ENCODE measurements at places on chromosomes 7 and 10.

- DNase-seq = no peak
Observed at GRCh38 chr10:7956508-7956907, 98.0 kb upstream of the GATA3 start.

DNA sequence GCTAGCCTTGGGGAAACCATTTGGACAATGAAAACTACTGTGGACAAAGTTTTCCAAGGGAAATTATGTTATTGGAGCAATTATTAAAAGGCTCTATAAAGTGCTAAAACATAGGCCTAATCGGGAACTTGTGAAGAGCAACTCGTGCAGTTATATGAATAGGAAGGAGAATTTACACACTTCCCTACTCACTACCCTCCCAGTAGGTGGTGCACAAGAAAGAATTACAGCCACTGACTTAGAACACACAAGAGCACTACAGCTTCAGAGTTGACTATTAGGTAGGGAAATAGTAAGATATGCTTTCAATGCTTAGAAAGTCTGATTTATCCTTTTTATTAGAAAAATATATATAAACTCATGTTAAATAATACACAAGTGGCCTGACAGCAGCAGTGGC, 47.2 kb downstream of the GSAP start:
- DNase-seq = no peak

DNA sequence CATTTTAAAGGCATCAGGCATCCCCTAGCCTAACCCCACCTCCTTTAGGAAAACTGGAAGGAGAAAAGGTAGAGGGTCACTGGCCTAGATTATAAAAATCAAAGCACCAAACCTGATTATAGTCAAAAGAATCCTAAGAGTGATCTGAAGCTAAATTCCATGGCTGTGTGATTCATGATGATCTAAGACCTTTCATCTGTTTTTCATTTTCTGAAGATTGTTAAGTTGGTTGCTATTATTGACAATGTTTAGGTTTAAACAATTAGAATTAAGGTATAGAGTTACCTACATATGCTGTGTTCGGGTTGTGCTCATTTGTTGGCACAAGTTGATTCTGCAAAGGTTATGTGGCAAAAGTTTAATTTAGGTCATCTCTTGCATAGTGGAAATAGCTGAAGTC, 148.7 kb downstream of the BICC1 start:
- no peak for DNase-seq

GRCh38 chr7:49127359-49127913, 203.1 kb downstream of the CDC14C start:
- no peak for DNase-seq

- DNase-seq = no peak
Observed at GRCh38 chr7:80244206-80244916, 109.7 kb downstream of the GNAI1 start.

DNA sequence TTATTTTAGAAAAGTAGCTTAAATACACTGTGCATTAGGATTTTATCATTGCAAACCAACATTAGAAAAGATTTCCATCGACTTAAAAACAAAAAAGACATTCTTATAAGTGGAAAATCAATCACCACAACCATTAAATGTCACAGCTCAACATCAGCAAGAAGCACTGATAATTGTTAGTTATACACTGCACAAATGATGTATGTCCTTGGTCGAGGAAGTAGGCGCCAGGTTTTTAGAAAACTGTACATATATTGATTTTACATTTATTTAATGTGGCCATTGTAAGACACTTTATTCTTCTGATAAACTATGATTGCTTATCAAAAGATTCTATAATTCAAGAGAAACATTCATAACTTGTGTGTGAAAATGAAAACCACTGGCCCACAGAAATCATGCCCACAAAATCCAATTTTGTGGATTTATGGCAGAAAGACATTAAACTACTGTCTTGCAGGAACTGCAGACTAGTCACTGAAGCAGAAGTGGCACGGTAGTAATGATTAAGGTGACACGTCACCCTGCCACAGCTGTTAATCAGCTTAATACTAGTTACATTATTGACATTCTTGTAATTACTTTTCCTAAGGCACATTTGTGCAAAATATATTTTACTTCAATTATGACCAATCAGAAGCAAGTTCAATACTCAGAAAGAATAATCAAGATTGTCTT, 79.4 kb downstream of the VPS41 start:
- DNase-seq = no peak

- no peak for DNase-seq
Observed at GRCh38 chr10:128912568-128913311, 554.3 kb upstream of the MGMT start.

DNA sequence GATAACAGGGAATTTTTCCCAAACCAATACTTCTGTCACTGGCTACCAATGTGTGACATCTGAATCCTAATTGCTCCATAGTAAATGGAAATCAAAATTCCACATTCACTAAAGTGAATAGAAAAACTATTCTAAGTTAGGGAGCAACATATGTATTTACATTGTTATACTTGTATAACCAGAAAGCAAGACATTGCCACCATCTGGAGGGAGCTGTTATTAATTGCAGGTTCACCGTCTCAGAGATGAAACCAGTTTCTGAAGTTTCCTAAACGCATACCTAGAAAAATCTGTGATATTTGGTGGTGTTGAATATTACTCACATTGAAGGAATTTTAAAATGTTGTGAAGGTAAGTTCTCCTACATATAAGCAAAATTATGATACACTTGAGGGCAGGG, 390.1 kb downstream of the NXPH1 start:
- DNase-seq = no peak

GRCh38 chr10:133274751-133275683, 1.7 kb downstream of the ADAM8 start:
- no peak for DNase-seq

DNA sequence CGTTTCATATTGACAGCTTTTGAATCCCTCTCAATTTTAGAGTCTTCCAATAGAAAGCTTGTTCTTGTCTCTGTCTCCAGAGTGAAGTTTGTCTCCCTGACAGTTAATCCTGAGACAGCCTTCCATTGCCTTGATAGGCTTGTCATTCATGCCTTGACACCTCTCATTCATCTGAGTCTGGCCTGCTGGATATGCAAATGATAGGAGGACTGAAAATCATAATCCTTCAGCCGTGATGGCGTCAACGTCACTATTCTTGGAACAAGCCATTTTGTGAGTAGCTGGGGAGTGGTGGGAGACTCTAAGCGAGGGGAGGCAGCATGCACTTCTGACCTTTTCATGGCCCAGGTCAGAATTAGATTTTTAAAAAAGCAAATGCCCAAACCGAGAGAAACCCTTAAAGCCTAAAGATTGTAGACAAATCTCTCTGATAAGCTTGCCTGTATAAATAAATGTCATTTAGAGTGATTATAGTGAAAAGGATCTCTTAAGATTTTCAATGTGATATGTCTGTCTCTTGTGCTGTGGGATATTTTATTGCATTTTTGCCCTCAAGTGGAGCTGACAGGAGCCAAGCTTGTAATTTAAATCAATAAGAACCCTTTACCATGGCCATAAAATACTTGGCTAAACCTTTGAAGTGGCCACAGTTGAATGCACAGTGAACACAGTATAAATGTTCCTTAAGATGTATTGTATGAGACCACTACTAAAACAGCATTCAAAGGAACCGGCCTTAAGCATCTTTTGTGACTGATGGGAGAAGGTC, 148.8 kb downstream of the SNX10 start:
- DNase-seq = no peak

DNA sequence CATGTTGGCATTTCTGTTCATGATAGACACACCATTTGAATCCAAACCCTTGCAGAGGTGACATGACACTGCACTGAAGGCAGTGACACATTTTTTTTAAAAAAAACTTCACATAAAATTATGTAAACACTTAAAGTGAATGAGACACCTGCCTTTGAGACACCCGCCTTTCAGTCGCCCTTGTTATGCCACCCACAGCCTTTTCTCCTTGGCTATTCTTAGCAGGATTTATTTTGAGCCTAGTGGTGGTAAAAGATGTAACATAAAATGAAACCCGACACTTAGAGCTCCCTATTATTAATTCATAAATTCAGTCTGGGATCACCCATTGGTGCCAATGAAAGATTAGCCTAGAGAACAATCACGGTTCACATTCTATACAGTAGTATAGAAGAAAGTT, 161.3 kb downstream of the DYNC1I1 start:
- no peak for DNase-seq

Data from cerebellar cortex (tissue), 1 donor.